ENCODE measurements at places on chromosomes 5 and 9.

DNA sequence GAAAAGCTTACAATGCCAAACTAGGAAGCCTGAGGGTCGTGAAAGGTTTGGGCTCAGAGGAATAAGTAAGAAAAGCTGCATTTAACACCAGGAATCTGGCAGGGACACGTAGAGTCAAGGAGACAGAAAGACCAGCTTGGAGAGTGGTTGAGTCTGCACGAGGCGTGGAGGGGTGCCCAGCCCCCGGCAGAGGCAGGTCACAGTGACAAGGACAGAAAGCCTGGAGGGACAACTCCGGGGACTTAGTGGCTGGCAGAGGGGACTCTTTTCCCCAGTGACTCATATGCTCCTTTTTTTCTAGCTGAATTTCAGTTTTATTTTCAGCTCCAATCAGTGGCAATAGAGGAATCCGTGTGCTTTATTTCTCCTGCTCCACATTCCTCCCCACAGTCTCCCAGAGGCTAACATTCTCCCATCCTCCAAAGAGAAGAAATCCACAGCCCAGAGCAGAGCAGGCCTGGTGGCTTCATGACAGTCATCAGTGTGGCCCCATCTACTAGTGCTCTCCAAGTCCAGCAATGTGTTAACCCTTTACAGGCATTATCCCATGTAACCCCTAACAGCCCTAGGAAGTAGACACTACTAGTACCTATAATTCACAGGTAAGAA lies 80.7 kb downstream of the KCNIP1 start:
- DNase-seq = no peak

GRCh38 chr5:10552183-10553143 lies 11.4 kb upstream of the ANKRD33B start:
- no peak for DNase-seq

GRCh38 chr5:177602458-177602830 lies 2.5 kb downstream of the B4GALT7 start:
- no peak for DNase-seq

DNA sequence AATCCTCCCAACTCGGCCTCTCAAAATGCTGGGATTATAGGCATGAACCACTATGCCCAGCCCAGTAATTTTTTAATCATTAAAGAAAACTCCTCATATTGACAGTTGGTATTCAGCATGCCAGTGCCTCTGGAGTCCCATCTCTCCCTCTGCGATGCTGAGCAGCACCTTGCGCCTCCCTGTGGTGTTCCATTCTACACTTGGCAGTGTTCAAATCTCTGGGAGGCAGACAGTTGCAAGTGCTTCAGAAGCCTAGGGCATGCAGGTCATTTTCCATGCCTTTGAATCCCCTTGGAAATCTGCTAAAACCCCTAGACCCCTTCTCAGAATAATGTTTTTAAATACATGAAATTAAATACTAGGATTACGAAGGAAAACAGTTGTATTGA lies 41.3 kb downstream of the GARNL3 start:
- no peak for DNase-seq

- DNase-seq = no peak
These were observed 1.8 kb downstream of the LURAP1L start for GRCh38 chr9:12776513-12777055.

GRCh38 chr9:95772320-95773052 lies 103.0 kb upstream of the ERCC6L2 start:
- DNase-seq = no peak

- peak; percentile 10 for DNase-seq
These were observed 108.9 kb upstream of the LHFPL2 start for GRCh38 chr5:78757269-78758053.

DNA sequence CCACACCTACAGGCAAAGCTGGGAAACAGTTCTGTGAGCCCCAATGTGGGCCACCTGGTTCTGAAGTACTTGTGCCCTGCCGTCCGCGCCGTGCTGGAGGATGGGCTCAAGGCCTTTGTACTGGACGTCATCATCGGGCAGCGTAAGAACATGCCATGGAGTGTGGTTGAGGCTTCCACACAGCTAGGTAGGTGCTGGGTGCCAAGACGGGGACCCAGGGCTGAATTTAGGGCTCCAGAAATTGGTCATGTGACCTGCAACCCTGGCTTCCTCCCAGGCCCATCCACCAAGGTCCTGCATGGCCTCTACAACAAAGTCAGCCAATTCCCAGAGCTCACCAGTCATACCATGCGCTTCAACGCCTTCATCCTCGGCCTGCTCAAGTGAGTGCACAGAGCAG lies 46.9 kb upstream of the TESK1 start:
- no peak for DNase-seq

DNA sequence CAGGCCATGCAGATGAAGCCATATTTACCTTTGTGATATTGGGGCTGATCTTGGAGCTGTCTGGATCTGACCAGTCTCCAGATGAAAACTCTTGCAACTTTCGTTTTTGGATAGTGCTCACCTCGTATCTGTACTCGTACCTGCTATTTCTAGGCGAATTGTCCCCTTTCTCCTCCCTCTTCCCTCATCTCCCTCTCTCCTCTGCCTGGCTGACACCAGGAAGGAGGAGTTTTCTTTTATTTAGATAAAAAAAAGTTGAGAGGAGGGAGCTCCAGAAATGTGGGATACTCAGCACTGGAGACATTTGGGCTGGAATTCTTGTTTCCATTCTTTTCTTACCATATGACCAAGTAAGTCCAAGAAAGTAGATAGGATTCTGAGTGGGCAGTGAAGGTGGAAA lies 54.6 kb upstream of the ABL1 start:
- DNase-seq = no peak

DNA sequence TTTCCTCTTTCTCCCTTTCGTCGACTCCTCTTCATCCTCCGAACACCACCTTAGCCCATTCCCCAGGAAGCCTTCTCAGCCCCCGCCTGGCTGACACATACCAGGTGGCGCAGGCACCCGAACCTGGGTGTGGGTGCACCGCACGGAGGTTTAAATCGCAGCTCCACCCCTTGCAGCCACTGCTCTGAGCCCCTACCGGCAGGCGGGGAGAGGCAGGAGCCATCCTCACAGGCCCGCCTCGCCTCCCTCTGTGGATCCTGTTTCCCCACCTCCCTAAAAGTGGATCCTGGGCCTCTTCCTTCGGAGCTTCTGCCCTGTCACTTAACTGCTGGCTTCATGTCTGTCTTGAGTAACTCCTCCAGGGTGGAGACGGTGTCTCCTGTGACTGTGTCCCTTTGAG lies 110.7 kb downstream of the OLFM1 start:
- DNase-seq = no peak

DNA sequence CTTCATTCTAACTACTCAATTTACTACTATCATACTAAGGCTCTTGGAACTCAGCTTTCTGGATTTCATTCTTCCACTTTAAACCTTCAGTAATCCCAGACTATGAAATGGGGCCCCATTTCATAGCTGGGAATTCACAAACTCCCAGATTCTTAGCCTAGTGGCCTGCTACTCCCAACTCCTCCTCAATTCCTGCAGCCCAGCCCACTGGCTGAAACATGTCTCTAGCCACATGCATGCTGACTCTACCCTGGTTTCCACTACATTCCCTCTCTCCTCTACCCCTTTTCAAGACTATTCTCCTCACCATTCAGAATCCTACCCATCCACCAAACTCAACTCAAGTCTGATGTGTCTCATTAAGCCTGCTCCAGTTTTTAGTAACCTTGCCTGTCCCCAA lies 370.6 kb downstream of the BNC2 start:
- no peak for DNase-seq

GRCh38 chr9:104090578-104090977 lies 3.5 kb upstream of the SMC2 start:
- DNase-seq = no peak

DNA sequence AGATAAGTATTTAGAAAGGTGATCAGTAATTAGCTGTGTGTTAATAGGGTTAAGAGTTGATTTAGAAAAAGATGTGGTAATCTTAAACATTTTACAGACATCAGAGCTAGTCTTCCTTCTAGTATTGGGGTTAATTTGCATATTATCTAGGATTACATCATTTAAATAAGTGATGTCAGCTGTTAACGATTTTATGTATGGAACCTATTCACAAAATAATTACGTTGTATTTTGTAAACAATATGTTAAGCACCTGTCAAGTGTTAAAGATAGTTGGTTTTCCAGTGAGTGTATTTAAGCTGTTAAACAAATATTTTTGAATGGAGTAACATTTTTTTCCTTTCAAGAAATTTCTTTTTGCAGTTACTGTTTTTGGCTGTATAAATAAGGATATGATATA lies 2.2 kb downstream of the DCP2 start:
- DNase-seq = no peak

DNA sequence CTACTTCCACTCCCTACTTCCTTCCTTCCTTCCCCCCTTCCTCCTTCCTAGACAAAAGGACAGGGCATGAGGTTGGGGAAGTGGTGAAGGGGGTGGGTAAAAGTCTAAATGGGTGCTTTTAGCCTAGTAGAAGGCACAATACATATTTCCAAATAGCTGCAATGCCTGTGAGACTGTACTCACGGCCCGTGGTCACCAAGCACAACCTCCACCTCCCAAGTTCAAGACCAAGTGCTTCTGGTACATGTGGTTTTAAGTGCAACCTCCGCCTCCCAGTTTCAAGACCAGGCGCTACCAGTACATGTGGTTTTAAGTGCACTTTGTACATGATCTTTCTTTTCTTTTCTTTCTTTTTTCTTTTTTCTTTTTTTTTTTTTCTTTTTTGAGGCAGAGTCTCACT lies 14.5 kb upstream of the NTNG2 start:
- peak; percentile 45 for DNase-seq

GRCh38 chr9:129610213-129610472 lies 10.8 kb downstream of the C9orf50 start:
- no peak for DNase-seq

- no peak for DNase-seq
These were observed 47.1 kb downstream of the SH3PXD2B start for GRCh38 chr5:172407241-172407691.

- DNase-seq = no peak
These were observed 198.7 kb downstream of the CHSY3 start for GRCh38 chr5:130102960-130103359.

- no peak for DNase-seq
These were observed 134.5 kb downstream of the PALM2AKAP2 start for GRCh38 chr9:109914280-109915027.

DNA sequence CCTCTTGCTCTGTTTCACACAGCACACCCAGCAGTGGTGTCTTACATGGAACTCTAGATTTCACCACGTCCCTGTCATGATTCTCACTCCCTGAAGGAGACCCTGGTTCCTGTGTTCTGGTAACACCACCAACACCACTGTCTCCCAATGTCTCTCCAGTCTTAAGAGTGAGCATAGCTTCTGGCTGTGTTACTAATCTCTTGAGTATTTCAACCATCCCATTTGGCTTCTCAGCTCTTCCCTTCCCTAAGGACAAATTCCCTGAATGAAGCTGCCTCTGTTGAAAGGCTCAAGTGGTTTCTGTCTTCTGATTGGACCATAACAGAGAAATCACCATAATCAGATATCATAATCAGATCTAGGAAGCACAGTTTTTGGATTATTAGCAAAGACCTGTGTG lies 311.8 kb downstream of the DNAH5 start:
- DNase-seq = no peak

- no peak for DNase-seq
These were observed 294.5 kb downstream of the EBF1 start for GRCh38 chr5:158805195-158805594.

- DNase-seq = no peak
These were observed 375.4 kb upstream of the IRX1 start for GRCh38 chr5:3220201-3220600.

DNA sequence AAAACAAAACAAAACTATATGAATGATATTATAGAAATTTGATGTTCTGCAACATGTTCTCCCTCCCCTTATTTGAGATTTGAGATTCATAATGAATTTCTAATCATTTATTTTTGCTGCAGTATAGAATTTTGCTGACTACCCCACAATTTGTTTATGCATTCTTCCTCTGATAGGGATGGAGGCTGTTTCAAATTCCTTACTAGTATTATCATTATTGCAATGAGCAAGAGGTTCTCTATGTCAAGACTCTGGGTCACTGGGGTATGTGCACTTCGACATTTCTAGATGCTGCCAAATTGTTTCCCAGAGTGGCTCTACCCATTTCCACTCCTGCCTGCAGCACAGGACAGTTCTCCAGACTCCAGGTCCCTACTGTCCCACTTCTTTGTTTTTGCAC lies 54.9 kb upstream of the DAB2IP start:
- no peak for DNase-seq

DNA sequence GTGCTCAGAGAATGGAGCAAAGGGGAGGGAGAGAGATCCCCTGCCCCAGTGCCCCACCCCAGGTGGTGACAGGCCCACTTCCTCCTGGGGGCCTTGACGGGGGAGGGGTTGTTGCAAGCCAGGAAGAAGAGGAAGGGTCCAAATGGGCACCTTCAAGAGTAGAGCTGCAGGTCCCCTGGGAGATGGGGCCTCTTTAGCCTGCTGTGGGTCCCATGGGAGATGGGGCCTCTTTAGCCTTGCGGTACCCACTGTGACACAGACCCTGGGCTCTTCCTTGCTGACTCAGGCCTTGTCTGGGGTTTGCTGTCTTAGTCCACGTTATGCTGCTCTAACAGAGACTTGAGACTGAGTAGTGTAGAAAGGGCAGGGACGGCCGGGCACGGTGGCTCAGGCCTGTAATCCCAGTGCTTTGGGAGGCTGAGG lies 9.6 kb upstream of the TOR4A start:
- DNase-seq = no peak

- no peak for DNase-seq
These were observed 43.6 kb downstream of the SLC6A3 start for GRCh38 chr5:1401536-1402138.

- DNase-seq = no peak
These were observed 130.2 kb downstream of the ARRDC3 start for GRCh38 chr5:91252916-91253315.

- DNase-seq = no peak
These were observed 69.5 kb downstream of the S1PR3 start for GRCh38 chr9:89060790-89061189.

DNA sequence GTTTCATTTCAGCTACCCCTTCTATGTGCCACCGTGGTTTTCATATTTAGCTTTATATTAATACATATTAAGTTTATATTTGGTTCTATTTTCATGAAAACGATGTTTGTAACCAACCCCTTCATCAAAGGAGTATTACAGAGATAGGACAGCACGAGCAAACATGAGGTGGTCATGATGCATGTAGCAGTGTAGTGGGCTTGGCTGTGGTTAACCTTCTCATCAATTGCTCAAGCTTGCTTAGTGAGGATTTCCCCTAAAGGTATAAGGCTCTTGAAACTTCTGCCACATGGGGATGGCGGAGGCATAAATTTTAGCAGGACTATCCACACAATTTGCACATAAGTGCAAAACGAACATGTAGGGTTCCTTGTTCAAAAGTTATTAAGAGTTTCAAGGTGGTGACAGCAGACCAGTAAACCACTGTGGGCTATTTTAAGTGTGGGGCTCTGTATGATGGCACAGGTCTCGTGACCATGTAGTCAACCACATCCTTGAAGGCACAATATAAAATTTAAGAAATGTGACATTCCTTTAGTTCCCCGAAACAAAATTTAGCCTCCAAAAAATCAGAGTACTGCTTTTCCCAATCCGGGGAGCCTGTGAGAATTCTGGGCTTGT lies 24.8 kb downstream of the TMEM174 start:
- DNase-seq = no peak

GRCh38 chr9:76453785-76454184 lies 5.2 kb upstream of the GCNT1 start:
- DNase-seq = no peak

- no peak for DNase-seq
These were observed 204.1 kb upstream of the SMC2 start for GRCh38 chr9:103889989-103890388.

- no peak for DNase-seq
These were observed 21.3 kb downstream of the SLC12A7 start for GRCh38 chr5:1090538-1090937.

- DNase-seq = no peak
These were observed 55.8 kb upstream of the SLC2A8 start for GRCh38 chr9:127341152-127341551.

GRCh38 chr9:114759512-114760341 lies 46.1 kb downstream of the TNFSF15 start:
- DNase-seq = no peak
